Activated T-cell treated with anti-CD3 and anti-CD28 coated beads for 4 hours (primary cell): ENCODE measurements at places on chromosomes 4 and X.

- DNase-seq, result no peak
Measured at GRCh38 chrX:22404297-22404696, 131.6 kb downstream of the CBLL2 start.

GRCh38 chr4:15753081-15753480 is 25.0 kb upstream of the CD38 start:
- no peak for DNase-seq

- no peak for DNase-seq
Measured at GRCh38 chr4:8001564-8002355, 62.1 kb upstream of the AFAP1 start.

DNA sequence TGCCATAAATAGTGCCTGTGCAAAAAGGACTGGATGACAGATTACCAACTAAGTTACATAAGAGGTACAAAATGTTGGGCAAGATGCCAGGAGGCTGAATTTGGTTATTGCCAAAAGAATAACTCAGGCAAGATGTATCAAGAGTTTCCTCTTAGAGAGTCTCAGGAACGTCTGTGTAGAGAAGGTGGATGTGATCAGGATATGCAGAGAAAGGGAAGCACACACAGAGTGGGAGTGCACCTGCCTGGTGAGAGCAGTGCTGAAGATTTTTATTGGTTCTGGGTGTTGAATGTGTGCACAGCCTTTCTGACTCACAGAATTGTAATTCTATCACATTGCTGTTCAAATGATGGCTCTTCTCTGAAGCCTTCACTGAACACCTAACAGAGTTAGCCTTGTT is 156.8 kb upstream of the HS3ST1 start:
- DNase-seq, result no peak

DNA sequence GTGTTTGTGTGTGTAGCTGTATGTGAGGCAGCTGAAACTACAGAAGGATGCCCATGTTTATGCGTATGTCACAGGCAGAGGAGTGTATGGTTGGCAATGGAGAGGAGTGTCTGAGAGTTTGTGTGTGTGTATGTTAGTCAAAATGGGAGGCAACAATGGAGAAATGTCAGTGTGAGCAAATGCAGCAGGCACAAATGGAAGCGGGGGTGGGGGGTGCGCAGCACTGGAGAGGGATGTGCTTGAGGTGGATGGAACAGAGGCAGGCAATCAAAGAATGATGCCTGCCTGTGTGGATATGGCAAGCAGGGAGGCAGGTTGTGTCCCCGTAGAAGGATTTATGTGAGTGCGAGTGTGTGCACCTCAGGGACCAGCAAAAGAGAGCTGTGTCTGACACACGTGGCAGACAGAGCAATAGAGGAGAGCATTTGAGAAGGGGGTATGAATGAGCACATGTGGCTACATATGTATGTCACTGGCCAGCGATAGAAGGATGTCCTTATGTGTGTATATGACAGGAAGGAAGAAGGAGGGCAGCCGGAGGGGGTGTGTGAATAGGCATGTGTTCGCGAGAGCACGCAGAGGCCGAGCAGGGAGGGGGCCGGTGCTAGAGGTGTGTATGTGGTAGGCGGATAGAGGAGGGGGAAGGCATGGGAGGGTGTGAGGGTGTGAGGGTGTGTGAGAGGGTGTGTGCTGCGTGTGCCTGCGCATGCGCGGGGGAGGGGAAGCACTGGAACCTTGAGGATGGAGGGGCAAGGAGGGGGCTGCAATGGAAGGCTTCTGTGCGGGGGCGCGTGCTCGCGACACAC is 1.1 kb downstream of the PJA1 start:
- peak; percentile 36 for DNase-seq
